ENCODE measurements at places on chromosomes 1 and 21.

GRCh38 chr1:30195424-30196134, 527.8 kb downstream of the MATN1 start:
- DNase-seq, result no peak

DNA sequence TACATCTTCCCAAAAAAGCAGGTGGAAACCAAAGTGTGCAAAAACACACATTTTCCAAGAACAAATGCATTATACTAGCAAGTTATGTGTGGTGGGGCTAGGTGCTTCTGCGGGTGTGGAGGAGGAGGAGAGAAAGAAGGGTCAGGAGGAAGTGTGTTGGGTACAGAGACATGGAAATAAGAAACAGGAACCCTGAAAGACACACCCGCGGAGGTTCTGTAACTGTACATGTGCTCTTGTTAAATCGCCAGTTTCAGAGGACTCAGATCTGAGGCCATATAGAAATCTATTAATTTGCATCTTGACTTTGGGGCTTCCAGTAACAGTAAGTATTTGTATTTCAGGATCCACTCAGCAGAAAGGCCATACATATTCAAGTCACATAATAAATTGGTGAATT, 30.9 kb downstream of the ERG start:
- DNase-seq, result no peak

GRCh38 chr1:223033658-223034057, 109.4 kb downstream of the TLR5 start:
- peak; percentile 22 for DNase-seq

GRCh38 chr1:28365864-28366263, 3.7 kb upstream of the PHACTR4 start:
- DNase-seq, result no peak

DNA sequence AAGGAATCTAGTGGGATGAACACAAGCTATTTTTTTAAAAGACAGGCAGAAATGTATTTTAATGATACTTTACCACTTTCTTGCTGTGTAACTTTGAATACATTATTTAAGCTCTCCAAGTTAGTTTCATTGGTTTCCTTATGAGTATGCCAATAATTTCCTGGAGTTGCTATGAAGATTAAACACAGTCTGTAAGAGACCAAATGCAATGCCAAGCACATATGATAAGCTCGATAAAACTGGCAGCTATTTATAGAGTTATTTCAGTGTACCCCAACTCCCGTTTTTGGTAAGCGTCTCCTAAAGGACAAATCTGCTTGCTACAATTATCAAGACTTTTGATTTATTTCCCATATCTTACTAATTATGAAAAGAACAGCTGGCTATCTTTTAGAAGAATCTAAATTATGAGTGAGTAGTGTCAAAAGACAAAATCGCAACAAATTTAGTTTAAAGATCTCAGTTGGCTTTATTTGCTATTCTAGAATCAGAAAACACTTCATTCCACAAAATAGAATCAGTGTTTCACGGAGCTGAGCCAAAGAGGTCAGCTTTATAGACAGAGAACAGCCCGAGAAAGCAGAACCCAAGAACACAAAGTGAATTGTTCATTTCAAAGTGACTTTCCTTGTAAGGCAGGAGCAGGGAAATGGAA, 7.2 kb upstream of the MAP10 start:
- DNase-seq, result no peak

Measured in fibroblast of mammary gland (primary cell).